ENCODE measurements at places on chromosomes 5 and 9. TPM values are rescaled to one million over a fixed set of nuclear protein-coding genes. Genes with fewer than 3 reads are reported as not detected.

- no peak for DNase-seq
Measured at GRCh38 chr5:54829676-54830535, 155.5 kb downstream of the ESM1 start.

GRCh38 chr9:37430841-37431597 is 8.5 kb downstream of the GRHPR start:
- DNase-seq, result no peak

FXN gene
- total RNA-seq, result 16.5 TPM

DNA sequence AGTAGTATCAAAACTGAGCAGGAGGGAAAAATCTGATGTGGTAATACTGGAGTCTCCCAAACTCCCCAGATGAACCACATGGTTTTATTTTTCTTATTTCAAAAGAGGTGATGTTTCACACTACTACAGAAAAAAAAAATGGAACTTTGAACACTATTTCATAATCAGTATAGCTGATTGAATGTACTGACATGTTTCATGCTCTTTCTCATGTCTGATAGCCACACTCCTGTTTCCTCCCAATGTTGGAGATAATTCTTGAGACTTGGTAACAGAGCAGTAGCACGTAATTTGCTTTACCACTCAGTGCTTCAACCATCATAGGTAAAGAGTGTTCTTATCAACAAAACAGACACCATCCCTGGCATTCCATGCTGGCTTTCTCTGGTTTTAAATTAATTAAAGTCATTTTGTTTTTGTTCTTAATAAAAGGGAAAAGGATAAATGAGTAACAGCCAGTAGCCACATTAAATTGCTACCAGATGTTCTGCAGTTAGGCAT is 85.2 kb downstream of the MUSK start:
- no peak for DNase-seq

- DNase-seq, result no peak
Measured at GRCh38 chr9:20508242-20508641, 114.1 kb downstream of the MLLT3 start.

YIPF5 gene
- total RNA-seq, result 49.7 TPM

SPRY4 gene
- 79.7 TPM for total RNA-seq

DNA sequence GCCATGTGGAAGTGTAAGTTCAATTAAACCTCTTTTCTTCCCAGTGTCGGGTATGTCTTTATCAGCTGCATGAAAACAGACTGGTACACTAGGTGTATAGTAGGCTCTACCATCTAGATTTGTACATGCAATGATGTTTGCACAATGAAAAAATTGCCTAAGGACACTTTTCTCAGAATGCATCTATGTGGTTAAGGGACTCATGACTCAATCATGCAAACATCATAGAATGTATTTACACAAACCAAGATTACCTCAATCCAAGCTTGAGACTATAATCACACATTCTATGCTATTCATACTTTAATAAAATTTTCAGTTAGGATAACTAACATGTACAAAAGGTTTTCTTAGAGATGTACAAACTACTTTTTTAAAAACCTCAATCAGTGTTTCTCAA is 1164.5 kb downstream of the CDH12 start:
- DNase-seq, result no peak

- DNase-seq, result no peak
Measured at GRCh38 chr9:116589392-116590354, 97.4 kb upstream of the TRIM32 start.

C1QTNF2 gene
- total RNA-seq, result 0.64 TPM

GRCh38 chr5:103120607-103121200 is 603 bp downstream of the PPIP5K2 start:
- DNase-seq, result no peak

EPB41L4A gene
- total RNA-seq, result 30.2 TPM

GRCh38 chr9:99466104-99466503 is 244.0 kb downstream of the SEC61B start:
- no peak for DNase-seq

DNA sequence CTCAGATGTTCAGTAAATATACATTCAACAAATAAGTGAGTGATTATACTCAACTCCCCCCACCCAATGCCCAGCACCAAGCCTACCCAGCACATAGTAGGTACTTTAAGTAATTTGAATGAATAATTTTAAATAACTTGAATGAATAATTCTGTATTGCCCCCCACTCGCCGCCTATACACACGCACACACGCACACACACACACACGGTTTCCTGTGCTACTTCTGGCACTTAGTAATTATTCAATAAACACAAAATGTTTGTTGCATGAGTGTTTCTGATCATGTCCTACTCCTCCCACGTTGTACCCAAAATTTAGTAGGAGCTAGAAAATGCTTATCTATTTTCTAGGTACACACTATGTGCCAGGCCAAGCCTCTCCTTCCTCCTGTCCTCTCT is 16.2 kb downstream of the PCDH12 start:
- DNase-seq, result no peak

GRCh38 chr5:156920042-156920860 is 42.8 kb downstream of the TIMD4 start:
- no peak for DNase-seq

DNA sequence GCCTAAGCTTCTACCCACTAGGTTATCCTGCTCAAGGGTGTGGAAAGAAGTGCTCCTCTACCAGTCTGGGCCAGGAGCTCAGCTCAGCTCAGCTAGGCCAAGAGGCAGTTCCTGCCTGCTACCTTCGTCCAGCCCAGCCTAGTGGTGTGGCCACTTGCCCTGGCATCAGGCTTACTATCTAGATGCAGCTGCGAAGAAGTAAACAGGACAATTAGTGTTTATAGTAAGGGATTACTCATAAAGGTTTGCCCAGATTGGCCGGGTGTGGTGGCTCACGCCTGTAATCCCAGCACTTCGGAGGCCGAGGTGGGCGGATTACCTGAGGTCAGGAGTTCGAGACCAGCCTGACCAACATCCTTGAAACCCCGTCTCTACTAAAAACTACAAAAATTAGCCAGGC is 12.8 kb upstream of the SPATA24 start:
- no peak for DNase-seq

DNA sequence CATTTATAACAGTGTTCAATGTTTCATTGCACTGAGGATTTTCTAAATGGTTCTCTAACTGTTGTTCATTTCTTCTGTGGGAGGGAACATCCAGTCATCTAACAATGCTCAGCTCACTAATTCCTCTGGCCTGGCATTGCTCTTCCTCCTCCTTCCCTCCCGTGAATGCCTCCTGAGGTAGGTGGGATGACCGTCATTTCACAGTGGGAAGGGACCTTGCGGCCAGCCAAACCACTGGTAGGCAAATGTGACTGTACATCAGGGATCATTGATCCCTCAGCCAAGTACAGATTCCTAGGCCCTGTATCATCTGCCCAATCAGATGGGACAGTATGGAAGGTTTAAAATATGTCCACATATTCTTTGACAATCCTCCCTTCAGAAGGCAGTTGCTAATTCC is 23.7 kb upstream of the VDAC1 start:
- no peak for DNase-seq

DNA sequence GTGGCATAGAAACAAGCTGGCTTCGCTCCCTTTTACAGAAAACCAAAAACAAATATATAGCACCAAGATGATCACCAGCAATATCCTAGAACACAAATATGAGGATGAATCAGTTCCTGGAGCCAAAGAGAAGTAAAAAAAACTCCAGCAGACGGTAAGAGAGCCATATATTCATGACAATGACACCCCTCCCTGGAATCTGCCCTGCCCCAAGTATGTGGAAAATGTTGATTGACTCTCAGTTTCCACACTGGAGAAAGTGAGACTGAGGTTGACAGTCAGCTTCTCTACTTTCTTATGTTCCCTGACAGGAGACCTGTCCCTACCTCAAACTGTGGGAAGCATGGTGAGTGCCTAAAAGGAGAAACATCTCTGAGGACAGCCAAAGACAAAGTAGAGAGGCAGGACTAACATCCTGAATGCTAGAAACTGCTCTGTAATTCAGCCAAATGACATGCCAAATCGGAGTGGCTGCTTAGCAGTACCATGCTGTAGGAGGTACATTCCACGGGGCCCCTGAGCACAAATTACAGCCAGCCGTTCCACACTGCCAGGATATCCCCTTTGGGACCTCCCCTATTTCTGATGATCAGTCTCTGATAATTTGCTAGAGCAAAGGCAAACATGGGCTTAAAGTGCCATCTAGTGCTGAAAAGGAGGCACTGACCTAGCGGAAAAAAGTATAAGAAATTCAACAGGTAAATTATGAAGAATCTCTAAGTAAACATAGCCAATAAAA is 424.0 kb upstream of the RGMB start:
- DNase-seq, result no peak

- DNase-seq, result no peak
Measured at GRCh38 chr5:140267559-140268018, 35.3 kb downstream of the PFDN1 start.

PCDH12 gene
- total RNA-seq, result 6.4 TPM

GRCh38 chr5:87686975-87687374 is 274.2 kb upstream of the CCNH start:
- DNase-seq, result no peak

GRCh38 chr5:15702102-15702501 is 202.1 kb downstream of the FBXL7 start:
- DNase-seq, result no peak

- DNase-seq, result no peak
Measured at GRCh38 chr9:94804316-94804715, 77.8 kb downstream of the AOPEP start.

ENTPD2 gene
- total RNA-seq, result not detected

- DNase-seq, result no peak
Measured at GRCh38 chr9:110640736-110641135, 27.9 kb upstream of the MUSK start.

GRCh38 chr5:160727296-160727997 is 124.6 kb downstream of the ATP10B start:
- DNase-seq, result no peak

GRCh38 chr9:23586906-23587305 is 239.1 kb downstream of the ELAVL2 start:
- no peak for DNase-seq

DNA sequence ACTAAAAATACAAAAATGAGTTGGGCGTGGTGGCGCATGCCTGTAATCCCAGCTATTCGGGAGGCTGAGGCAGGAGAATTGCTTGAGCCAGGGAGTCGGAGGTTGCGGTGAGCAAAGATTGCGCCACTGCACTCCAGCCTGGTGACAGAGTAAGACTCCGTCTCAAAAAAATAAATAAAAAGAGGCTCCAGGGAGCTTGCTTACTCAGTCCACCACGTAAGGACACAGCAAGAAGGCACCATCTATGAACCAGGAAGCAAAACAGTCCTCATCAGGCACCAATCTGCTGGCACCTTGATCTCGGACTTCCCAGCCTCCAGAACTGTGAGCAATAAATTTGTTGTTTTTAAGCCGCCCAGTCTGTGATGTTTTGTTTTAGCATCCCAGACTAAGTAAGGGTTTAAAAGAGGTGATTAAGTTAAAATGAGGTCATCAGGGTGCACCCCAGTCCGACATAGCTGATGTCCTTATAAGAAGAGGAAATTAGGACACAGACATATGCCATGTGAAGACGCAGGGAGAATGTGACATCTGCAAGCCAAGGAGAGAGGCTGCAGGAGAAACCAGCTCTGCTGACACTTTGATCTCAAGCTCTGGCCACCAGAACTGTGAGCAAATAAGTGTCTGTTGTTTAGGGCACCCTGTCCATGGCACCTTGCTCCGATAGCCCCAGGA is 45.9 kb downstream of the C9orf50 start:
- DNase-seq, result no peak

DNA sequence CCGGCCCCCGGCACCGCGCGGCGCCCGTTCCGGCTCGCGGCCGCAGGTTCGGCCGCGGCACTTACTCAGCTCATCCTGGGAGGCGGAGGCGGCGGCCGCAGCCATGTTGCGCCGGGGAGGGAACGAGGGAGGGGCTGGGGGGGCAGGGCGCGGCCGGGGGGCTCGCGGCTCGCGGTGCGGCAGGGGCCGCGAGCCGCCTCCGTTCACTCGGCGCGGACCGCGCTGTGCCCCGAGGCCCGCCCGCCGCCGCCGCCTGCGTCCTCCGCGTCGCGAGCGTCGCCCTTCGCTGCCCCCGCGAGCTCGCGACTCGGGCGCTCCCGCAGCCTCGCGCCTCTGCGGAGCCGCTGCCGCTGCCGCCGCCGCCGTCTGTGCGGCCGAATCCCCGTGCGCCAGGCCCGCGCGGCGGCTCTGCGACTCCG is 735 bp downstream of the ECPAS start:
- no peak for DNase-seq

DNA sequence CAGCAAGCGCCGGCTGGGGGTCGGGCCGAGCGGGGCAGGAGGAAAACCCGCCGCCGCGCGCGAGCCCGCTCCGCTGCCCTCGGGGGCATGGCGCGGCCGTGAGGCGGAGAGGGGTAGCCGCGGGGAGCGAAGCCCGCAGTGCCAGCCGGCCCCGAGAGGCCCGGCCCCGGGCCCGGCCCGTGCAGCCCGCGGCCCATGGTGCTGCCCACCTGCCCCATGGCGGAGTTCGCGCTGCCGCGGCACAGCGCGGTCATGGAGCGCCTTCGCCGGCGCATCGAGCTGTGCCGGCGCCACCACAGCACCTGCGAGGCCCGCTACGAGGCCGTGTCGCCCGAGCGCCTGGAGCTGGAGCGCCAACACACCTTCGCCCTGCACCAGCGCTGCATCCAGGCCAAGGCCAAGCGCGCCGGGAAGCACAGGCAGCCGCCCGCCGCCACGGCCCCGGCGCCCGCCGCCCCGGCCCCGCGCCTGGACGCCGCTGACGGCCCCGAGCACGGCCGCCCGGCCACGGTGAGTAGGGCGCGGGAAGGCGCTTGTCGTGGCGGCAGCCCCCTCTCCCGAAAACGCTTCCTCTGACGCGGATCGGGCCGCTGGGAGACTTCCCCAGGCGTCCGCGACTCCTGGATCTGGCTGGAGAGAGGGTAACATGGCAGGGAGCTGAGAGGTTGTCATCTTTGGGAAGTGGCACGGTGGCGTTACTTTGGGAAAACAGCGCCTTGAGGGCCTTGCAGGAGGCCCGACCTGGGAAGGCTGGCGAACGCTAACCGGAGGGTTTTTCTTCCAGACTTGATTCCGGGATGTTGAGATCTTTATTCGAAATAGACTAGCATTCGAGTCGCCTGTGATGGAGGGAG is 523 bp downstream of the MAML1 start:
- DNase-seq, result no peak

DNA sequence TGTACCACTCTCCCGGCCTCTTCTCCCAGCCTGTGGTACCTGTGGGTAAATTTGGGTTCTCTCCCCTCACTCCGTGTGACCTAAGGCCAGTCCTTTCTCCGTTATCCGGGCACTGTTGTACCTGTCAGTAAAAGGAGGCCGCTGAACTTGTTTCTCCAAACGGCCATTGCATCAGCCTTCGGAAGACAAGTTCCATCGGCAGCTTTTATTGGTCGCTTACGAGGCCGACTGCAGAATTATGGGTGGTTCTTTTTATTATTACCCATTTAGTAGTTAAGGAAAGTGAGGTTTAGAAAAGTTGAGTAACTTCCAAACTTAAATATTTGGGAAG is 558 bp downstream of the GRPEL2 start:
- DNase-seq, result no peak

- DNase-seq, result no peak
Measured at GRCh38 chr5:171627936-171628632, 157.5 kb upstream of the SMIM23 start.

MAPK9 gene
- 35.0 TPM for total RNA-seq

MARCOL gene
- not detected for total RNA-seq
